Activated CD4-positive, alpha-beta T cell treated with anti-CD3 and anti-CD28 coated beads, Interleukin-2, amount 50 U/mL, for 24 hours (primary cell): ENCODE measurements at places on chromosomes 11 and 22.

DNA sequence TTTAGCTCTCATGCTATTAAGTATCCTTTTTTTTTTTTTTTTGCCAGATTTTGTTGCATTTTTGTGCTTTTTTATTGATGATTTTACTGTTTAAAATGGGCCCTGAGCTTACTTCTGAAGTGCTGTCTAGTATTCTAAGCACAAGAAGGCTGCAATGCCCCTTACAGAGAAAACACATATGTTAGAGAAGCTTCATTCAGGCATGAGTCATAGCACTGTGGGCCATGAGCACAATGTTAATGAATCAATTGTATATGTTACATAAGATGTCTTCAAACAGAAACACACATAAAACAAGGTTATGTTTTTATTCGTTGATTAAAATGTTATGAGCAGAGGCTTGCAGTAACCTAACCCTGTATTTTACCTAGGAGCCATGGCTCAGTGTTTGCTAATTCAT is 117.8 kb upstream of the C11orf87 start:
- no peak for DNase-seq

GRCh38 chr11:71193431-71193830 is 58.9 kb downstream of the SHANK2 start:
- DNase-seq = no peak

GRCh38 chr11:12769834-12770345 is 95.7 kb downstream of the TEAD1 start:
- no peak for DNase-seq

DNA sequence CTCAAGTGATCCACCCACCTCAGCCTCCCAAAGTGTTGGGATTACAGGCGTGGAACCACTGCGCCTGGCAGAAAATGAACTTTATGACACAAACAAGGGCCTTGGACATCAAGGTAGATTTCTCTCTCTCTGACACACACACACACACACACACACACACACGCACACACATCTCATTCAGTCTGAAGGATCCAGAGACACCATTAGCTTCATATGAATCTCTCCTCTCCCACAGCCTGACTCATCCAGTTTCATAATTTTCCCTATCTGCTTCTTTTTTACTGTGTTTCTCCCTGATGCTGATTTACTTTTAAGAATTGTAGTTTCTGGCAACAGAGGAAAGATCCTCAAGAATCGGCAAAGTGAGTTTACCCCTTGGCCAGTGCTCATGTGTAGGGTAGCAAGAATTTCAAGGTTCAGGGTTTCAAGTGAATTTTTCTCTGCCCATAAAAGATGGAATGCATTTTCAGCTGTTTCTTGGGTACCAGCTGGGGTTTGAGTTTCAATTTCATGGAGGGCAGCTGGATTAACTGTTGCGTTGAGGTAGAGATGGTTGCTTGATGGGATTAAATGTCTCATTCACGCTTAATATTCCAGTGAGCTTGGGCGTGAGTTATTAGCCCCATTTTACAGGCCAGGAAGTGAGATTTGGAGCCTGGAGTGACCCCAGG is 3.5 kb downstream of the MYO18B start:
- no peak for DNase-seq

GRCh38 chr11:5550440-5551095 is 2.2 kb upstream of the OR52H1 start:
- no peak for DNase-seq

DNA sequence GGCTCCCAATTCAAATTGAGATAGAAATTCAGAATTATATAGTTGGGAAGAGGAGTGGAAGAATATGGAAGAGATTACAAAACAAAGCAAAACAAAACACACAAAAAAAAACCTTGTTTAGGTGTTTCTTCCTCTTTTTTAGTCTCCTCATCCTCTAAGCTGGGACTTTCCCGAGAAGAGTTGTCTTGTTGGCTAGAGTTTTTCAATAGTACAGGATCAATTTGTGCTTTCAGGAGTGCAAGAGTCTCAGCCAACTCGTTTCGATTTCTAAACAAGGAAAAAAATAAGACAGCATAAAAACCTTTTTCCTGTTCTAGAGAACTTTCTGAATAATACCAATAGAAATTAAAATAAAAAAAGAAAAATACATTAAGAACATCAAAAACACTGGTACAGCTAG is 87.8 kb upstream of the CLNS1A start:
- DNase-seq = no peak

GRCh38 chr11:64859542-64860414 is 15.3 kb upstream of the CDC42BPG start:
- DNase-seq = peak; percentile 73

GRCh38 chr11:5841797-5842196 is at the start of gene OR52E6:
TSS of gene OR52E6 (minus strand) at chr11:5841897. CDS start at chr11:5841897, 0 bp downstream.
- no peak for DNase-seq

- DNase-seq = no peak
Measured at GRCh38 chr11:57251037-57251436, 14.0 kb upstream of the APLNR start.

GRCh38 chr22:38735465-38736256 is 20.1 kb downstream of the SUN2 start:
- no peak for DNase-seq

DNA sequence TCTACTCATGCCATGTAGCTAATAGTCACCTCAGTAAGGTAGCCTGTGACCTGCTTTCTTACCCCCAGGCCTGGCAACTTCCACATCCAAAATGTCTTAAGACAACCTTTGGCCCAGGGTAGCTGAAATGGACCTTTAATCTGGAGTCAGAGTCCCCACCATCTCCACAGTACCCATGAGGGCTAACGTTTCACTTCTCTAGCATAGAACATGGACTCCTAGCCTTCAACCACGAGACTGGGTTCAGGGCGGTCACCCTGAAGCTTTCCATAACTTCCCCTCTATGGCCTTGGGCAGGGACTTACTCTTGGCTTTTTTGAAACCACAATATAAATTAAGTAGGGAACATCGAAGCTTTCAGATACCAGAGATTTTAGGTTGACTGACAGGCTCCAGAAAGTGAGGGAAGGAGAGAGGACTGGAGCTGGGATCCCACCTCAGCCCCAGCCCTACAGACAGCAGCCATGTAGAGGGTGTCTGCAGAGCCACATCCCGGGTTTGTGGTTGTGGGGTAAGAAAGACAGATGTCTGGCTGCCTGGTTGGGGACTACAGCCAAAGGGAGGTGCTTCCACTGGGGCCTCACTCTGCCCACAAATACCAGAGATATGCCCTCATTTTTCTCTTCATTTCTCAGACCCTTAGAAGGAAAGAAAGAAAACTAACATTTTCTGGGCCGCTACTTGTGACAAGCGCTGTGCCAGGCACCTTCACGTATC is 2.6 kb downstream of the TBC1D10A start:
- DNase-seq = no peak

DNA sequence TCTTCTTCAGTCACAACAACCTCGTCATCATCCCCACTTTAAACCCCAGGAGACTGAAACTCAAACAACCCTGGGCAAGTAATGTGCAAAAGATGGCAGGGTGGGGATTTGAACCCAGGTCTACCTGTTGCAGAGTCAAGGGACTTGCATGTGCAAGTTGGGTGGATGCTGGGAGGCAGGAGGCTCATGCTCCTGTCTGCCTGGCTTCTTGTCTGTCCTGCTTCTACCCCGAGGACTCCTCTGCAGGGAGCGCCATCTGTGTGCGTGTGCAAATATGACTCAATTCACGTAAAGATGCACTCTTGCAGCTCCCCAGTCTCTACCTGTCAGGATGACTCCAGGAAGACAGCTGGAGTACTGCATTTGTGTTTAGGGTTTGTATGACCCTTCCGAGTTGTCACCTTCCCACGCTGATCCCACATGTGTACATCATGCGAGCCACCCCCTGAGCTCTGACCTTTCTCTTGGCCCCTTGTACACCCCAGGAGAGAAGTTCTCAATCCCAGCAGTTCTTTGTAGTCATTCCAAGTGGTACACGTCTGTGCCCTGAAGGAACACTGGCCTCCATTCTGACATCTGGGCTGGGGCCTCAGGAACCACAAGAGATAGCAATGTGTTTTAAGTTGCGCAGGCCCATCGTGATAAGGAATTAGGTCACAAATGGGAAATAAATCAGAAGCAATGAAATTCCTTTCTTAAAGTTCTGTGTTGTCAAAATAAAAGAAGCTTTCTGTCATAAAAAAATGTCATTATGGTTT is 95.7 kb downstream of the CWC15 start:
- DNase-seq = no peak

DNA sequence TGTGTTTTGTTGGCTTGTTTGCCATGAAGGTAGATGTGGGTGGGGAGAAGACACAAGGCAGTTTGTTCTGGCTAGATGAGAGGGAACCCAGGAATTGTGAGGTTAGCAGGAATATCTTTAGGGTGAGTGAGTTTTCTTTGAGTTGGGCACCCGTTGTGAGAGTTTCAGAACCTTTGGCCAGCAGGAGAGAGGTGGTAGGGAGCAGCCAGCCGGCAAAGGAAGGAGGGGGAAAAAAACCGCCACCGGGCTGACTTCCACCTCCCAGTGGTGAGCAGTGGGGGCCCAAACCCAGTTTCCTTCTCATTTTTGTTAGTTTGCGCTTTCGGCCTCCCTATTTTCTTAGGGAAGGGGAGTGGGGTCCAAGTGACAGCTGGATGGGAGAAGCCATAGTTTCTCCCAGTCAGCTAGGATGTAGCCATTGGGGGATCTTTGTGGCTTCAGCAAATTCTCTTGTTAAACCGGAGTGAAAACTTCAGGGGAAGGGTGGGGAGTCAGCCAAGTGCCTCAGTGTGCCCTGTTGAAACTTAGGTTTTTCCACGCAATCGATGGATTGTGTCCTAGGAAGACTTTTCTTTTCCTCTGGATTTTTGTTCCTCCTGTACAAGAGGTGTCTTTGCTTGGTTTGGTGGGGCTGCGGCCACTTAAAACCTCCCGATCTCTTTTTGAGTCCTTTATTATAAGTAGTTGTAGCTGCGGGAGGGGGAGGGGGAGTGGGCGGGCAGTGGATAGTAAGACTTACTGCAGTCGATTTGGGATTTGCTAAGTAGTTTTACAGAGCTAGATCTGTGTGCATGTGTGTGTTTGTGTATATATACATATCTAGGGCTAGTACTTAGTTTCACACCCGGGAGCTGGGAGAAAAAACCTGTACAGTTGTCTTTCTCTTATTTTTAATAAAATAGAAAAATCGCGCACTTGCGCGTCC is 1.1 kb upstream of the GCAT start:
- DNase-seq = no peak

- DNase-seq = no peak
Measured at GRCh38 chr11:45517171-45517770, 148.2 kb downstream of the CHST1 start.

- no peak for DNase-seq
Measured at GRCh38 chr22:40313007-40313406, 33.3 kb upstream of the ADSL start.

DNA sequence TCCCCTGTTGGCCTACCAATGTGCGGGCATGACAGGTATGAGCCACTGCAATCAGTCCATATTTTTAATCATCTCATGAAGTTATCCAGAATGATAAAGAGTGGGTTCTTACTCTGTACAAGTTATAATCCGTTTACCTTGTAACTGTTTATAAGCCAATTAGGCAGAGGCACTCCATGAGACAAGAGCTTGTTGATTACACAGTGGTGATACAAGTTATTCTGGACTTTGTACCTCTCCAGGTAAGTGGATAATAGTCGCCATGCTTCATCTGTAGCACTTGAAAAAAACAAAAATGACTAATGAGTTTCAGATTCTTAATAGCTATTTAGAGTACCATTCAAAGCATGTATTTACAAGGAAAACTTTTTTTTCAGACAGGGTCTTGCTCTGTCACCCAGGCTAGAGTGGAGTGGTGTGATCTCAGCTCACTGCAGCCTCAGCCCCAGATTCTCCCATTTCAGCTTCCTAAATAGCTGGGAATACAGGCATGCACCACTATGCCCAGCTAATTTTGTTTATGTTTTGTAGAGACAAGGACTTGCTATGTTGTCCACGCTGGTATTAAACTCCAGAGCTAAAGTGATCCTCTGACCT is 17.7 kb upstream of the FNBP4 start:
- DNase-seq = no peak

- no peak for DNase-seq
Measured at GRCh38 chr11:14270690-14271542, 88.1 kb downstream of the RRAS2 start.

DNA sequence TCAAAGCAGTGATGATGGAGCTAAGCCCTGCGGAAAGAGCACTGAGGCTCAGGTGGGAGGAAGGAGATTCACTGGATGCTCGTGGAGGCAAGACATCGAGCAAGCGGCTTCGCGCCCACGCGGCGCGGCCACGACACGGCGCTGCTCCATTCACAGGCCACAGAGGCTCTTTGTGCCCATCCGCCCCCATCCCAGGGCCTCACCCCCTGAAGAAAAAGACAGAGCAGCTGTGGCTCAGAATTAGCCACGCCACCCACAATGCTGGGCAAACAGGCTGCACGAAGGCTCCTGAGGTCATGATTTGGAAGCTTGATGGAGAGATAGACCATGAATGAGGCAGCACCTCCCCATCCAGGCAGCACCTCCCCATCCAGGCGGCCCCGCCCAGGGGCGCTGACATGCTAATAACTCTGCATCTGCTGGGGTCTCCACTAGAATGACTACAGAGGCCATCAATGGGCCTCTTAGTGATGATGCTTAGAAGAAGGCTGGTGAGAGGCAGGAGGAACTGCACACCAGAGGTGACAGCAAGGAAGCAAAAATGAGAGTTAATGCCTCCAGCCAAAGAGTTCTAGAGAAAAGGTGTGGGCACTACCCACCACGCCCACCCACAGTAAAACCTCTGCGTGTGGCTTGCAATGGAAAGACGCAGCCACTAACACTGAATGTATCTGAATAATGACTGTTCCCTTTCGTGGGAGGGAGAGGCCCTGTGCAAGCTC is 43.5 kb downstream of the MYH9 start:
- DNase-seq = peak; percentile 69

GRCh38 chr22:25413620-25414019 is 150.9 kb upstream of the GRK3 start:
- no peak for DNase-seq

DNA sequence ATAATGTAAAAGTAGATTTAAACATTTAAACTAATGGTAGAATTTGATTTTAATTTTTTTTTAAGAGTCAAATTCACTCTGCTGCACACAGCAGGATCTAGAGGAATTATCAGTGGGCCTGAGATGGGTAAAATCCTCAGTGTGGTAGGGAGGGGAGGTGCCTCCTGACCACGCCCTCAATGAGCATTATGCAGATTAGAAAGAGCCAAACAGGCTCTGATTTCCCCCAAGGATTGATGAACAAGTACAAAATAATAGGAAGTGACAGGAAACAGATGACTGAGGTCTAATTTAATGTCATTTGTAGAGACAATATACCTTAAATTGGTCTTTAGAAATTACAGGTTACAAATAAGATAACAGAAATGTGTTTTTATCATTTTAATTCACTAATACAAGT is 155.2 kb downstream of the DCDC1 start:
- DNase-seq = no peak

GRCh38 chr11:2419638-2420501 is 19.3 kb downstream of the TSSC4 start:
- DNase-seq = peak; percentile 28
